Hepatocyte (in vitro differentiated cells): ENCODE measurements at places on chromosomes 5 and 9.

GRCh38 chr5:95671826-95672225 is 11.0 kb downstream of the SPATA9 start:
- no peak for DNase-seq

GRCh38 chr5:17367256-17367840 is 130.7 kb upstream of the TAF11L2 start:
- no peak for DNase-seq

- no peak for DNase-seq
These were observed at the start of gene TXNDC8 for GRCh38 chr9:110337727-110338126. TSS of gene TXNDC8 (minus strand) at chr9:110337863.

DNA sequence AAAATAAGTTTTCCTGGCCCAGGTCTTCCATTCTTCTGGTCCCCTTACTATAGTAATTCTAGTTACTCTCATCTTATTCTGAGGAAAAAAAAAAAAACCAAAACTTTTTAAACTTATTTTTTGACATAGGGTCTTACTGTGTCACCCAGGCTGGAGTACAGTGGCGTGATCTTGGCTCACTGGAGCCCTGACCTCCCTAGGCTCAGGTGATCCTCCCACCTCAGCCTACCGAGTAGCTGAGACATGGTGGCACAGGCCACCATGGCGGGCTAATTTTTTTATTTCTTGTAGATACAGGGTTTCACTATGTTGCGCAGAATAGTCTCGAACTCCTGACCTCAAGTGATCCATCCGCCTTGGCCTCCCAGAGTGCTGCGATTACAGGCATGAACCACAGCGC is 38.4 kb downstream of the SNAPC3 start:
- no peak for DNase-seq

GRCh38 chr9:95107001-95107749 is 210.3 kb downstream of the FANCC start:
- no peak for DNase-seq

GRCh38 chr9:128361986-128362646 is 9.1 kb upstream of the URM1 start:
- DNase-seq, result peak; percentile 93

DNA sequence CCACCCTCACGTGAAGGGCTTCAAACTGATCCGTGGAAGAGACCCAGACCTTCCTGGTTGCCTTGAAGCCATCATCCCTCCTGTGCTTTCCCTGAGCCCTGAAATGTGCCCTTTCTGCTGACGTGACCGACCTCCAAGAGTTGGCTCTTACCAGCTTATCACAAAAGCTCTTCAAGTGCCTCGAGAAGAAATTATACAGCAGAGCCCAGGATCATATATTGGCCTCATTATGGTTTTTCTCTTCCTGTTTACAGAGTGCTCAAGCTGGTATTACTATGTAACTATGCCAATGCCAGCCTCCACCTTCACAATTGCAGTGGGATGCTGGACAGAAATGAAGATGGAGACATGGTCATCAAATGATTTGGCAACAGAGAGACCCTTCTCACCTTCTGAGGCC is 66.0 kb downstream of the AOPEP start:
- no peak for DNase-seq

DNA sequence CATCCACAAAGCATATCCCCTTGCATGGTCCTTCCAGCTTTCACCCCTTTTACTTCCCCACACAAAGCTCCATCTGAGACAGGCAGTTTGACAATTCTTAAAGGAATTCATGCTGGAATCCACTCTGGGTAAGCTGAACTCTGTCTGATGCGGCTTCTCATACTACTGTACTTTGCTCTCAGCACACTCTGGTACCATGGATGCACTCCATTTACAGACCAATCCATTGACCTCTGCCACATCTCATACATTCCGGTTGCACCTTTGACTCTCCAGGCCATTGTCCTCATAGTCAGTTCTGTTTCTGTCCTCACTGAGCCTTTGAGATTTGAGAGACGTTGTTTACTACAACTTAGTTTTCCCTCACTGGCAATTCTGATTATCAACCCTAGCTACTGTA is 12.2 kb downstream of the SPATA9 start:
- DNase-seq, result no peak

DNA sequence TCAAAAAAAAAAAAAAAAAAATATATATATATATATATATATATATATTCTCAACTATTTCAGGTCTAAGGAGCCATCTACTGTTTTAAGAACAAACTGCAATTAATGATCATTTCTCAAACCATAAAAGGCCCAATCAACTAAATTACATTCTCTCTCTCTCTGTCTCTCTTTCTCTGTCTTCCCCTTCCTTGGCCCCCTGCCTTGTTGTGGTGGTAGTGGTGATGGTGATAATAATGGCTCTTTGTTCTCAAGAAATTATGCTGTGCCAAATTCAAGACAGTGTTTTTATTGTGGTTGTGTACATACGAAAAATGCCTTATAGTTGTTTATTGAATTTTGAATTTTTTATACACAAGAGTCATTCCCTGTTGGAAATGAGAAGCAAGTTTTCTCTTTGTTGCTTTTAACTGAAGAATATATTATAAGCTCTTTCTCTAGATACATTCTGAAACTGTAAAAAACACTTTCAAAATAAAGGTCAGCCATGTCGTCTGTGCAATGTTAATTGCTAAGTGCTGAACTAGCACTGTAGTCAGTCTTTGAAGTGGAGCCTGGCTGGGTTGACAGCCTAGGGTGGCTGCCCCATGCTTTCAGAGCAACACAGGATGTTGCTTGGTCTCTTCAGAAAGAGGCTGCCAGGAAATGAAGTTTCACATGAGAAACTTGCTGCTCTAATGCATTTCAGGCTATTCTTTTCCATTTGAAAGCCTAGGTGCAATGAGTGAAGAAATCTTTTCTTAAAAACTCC is 96.0 kb downstream of the HINT1 start:
- no peak for DNase-seq

- no peak for DNase-seq
These were observed 7.3 kb downstream of the CEP78 start for GRCh38 chr9:78243130-78243529.

DNA sequence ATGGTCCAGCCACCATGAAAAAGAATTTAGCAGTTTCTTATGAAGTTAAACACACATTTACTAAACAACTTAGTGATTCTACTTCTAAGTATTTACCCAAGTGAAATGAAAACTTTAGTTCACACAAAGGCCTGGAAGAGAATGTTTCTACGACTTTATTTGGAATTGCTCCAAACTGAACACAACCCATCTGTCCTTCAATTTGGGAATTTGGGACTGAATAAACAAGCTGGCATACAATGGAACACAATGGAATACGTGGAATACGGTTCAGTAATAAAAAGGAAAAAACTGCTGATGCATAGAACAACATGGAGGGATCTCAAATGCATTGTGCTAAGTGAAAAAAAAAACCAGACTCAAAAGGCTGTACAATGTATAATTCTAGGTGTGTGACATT is 44.6 kb upstream of the BASP1 start:
- DNase-seq, result no peak

DNA sequence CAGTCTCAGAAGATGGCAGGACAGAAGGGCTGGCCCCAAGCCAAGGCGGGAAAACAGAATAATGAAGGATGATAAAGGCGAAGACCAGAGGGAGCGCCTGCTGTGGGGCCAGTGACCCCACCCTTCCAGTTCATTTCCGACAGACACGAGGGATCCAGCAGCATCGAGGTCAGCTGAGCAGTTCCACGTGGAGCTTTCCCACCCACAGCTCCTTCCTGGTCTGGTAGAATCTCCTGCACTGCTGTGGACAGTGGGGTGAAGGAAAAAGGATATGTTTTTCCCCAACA is 265.9 kb upstream of the VLDLR start:
- DNase-seq, result no peak

- peak; percentile 26 for DNase-seq
These were observed 24.3 kb upstream of the F2R start for GRCh38 chr5:76691467-76692273.

- no peak for DNase-seq
These were observed 167.8 kb downstream of the PAM start for GRCh38 chr5:102922799-102923477.

GRCh38 chr5:167643631-167644280 is 647.7 kb upstream of the WWC1 start:
- no peak for DNase-seq

- peak; percentile 60 for DNase-seq
These were observed 9.7 kb downstream of the ORM2 start for GRCh38 chr9:114339130-114339908.

DNA sequence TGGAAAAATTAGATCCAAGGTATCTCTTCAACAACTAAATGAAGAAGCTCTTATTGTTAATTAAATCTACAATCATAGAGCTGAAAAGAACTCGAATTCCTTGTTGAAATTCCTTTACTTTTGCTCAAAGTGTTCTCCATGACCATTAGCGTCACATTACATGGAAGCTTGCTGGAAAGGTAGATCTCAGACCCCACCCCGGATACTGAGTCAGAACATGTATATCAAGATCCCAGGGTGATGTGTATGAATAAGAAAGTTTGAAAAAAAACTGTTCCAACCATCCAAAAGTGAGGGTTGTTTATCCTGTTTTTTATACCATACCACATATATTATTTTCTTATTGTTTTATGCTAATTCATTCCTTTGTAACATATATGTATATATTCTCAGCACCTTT is 237.1 kb upstream of the PUM3 start:
- no peak for DNase-seq

DNA sequence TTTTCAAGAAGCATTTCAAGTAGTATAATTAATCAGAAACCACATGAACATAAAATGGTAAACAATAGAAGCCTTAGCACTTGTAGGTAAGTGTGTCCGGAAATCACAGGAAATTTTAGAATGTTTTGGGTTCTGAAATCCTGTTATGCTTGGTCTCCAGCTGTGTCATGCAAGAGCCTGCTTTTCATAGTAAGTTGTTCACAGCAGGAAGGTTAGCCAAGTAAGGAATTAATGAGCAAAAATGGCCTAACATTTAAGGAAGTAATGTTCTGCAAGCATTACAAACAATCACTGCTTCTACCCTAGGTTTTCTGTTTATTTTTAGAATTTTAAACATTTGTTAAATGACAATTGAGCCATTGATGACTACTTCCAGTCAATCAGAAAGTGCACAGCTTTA is 669.5 kb downstream of the SLCO4C1 start:
- no peak for DNase-seq

DNA sequence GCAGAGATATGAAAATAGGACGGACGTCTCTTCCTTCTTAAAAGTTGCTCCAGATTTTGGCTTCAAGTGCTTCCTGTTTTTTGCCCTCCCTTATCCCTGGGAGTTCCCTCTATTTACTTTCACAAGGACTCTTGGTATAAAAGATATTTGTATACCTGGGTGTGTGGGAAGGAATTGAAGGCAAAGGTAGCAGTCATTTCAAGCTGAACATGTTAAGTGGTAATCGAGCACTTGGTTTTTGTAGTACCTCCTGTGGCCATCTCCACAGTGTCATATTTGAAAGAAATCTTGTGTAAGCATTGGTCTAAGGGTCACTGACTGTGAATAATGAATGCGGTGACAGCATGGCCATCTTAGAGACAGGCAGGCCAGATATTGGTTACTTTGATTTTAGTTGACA is 593.6 kb downstream of the MTRR start:
- DNase-seq, result no peak

DNA sequence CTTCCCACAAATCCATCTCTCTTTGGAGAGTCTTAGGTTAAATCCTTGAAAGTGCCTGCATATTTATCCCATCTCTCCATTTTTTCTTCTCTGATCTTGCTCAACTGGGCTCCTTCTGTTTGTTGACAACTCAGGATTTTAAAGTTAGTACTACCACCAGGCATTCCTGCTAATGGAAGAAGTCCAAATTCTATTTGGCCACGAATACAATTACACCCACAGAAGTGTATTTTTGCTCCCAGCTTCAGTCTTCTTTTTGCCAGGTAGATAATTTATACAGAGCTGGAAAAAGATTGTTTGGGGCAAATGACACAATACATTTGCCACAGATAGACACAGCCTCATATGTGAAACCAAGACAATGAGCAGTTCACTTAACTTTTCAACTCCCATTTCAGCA is 74.8 kb downstream of the CETN3 start:
- DNase-seq, result no peak

DNA sequence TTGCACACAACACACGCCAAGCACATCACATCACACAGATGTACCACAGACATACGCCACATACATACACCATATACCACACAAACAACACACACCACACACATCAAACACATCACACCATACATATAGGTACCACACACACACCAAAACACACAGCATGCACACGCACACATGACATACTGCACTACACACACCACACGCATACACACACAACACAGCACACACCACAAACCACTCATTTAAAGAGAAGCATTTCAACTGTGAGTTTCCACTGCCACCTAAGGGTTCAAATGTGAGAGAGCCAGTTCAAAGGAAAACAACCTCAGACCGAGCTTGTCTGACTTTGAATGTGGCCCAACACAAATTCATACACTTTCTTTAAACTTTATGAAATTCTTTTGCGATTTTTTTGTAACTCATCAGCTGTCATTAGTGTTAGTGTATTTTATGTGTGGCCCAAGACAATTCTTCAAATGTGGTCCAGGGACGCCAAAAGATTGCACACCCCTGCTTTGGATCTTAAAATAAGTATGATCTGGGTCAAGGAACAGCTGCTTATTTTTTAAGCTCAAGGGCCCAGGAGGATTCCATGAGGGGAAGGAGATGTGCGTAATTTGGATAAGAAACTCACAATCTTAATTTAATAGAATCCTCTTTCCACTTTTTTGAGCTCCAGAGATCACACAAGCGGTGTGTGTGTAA is 494.6 kb downstream of the GADD45G start:
- peak; percentile 51 for DNase-seq

GRCh38 chr5:86442036-86442745 is 175.6 kb upstream of the COX7C start:
- no peak for DNase-seq

DNA sequence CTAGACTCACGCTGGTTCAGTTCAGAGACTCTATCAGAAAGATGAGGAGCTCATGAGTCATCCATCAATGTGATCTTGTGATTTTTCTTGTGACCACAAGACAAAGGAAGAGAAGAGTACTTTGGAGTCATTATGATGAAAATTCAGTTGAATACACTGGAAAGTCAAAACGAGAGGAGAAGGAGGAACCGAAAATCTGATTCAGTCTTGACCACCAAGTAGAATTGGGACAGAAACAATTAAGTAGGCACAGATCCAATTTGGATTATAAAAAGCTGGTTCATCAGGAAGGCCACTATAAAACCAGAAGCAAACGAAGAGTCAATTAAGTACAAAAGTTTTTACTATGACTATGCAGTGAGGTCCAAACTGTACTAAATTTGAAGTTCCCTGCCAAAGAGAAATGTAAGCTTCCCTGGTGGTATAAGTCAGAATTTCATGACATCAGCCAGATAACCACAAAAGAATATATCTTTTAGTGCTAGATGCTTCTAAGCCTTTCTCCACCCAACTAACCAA is 90.9 kb downstream of the THBS4 start:
- no peak for DNase-seq

DNA sequence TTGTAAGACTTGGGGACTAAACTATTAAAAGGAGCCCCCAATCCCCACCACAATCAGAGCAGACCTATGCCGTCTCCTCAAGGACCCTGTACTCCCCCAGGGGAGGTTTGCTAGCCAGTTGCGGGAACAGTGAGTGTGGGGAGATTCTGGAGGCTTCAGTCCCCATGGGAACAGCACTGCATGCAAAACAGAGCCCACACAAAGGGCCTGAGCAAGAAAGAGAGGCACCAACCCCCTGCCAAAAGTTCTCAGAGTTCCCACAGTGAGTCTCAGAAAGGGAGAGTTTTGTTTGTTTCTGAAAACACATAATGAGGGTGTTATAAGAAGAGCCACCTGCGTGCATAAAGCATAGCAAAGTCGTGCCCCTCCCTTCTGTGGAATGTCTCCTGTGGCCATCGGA is 56.6 kb downstream of the CFAP90 start:
- no peak for DNase-seq

- no peak for DNase-seq
These were observed 735.3 kb upstream of the ZNF608 start for GRCh38 chr5:125481506-125482465.
